NCI-H187 (cell line): ENCODE measurements at places on chromosomes 7 and 10.
A peak's percentile ranks its signal among the peaks of the same experiment; 100 is the strongest.

GRCh38 chr7:116095396-116095795 lies 64.8 kb upstream of the TFEC start:
- no peak for DNase-seq

DNA sequence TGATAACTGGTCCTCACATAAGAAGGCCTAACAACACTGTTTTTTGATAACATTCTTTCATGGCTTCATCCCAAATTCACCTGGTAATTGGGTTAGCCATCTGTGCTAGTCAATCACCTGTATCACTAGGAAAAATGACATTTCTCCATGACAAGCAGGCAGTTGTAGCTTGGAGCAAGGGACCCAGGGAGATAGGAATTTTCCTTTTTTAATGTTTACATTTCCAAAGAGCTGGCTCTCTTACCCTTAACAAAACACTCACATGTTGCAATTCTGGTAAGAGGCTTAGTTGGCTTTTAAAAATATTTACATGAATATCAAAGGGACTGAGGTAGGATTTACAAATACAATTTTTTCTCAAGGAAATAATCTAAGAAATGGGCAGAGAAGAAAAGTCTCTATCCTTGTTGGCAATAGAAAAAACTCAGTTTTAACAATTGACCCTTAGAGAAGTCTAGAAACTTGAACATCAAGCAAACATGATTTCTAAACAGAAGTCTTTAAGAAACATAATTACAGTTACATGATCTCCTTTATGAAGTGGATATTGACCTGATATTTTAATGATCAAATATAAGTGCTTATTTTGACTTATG lies 16.1 kb upstream of the AKR1C1 start:
- DNase-seq: no peak

- no peak for DNase-seq
Observed at GRCh38 chr7:24323961-24324480, 40.0 kb downstream of the NPY start.

- no peak for DNase-seq
Observed at GRCh38 chr7:151272405-151272804, 23.9 kb upstream of the SMARCD3 start.

DNA sequence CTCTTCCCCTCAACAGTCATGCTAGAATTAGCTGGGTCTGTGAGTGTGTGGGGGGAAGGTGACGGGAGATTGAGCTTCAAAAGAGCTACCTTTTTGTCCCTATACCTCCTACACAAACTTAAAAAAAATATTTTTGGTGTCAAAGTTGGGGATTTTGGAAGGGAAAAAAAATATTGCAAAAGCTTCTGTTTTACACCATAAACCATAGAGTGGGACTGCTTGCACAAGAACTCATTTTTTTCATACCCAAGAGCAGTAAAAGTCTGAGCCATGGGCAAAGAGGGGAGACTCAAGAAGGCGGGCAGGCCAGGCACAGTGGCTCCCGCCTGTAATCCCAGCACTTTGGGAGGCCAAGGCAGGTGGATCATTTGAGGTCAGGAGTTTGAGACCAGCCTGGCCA lies 9.4 kb upstream of the ZDHHC4 start:
- no peak for DNase-seq

DNA sequence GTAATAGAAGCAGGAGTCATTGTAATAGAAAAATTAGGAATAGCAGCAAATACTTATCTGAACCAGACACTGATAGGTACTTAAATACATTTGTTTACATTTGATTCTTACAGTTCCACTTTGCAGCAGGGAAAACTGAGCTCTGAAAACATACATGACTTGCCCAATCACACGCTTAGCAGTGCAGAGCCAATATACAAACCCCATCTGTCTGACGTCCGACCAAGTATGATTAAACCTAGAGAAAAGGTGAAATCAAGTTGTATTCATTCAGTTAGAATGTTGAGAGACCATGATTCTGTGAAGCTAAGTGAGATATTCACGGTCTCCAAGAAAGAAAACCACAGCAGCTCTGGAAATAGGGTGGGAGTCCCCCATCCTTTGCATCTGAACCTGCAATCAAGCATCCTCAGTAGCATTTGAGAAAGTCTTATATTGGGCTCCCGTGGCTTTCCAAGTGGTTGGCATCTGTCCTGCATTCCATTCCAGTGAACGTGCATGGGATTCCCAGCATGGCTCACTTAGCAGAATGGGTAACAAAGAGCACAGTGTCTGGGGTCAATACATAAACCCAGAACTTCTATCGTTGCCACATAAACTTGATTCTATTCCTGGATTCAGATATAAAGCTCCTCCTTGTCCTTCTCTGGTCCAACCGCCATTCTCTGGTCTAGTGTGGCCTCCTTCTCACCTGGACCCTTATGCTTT lies 148.7 kb upstream of the RSU1 start:
- DNase-seq: no peak

DNA sequence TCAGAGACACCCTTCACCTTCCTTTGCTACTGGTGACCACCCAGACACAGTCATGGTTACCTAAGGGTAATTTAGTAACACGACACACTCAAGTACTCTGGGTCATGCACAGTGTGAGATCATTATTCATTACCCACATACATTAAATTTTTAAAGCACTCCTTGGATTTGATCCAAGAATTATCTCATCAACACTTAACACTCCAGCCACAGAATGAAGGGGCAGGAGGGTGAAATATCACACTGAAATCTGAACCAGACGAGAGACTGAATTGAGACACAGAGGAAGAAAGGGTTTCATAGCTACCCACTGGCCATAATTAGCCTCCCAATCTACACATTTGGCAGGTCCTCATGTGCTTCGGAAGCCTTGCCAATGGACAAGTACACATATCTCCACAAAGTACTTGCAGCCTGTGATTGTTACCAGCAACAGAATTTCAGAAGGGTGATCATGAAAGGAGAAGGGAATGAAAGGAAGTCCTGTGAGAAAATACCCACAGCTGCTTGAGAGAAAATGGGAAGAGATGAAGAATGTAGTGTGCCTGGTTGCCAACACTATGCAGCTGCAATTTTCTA lies 189.3 kb downstream of the POLR1F start:
- DNase-seq: peak; percentile 17

GRCh38 chr10:3132036-3133025 lies 40.3 kb downstream of the PITRM1 start:
- no peak for DNase-seq

DNA sequence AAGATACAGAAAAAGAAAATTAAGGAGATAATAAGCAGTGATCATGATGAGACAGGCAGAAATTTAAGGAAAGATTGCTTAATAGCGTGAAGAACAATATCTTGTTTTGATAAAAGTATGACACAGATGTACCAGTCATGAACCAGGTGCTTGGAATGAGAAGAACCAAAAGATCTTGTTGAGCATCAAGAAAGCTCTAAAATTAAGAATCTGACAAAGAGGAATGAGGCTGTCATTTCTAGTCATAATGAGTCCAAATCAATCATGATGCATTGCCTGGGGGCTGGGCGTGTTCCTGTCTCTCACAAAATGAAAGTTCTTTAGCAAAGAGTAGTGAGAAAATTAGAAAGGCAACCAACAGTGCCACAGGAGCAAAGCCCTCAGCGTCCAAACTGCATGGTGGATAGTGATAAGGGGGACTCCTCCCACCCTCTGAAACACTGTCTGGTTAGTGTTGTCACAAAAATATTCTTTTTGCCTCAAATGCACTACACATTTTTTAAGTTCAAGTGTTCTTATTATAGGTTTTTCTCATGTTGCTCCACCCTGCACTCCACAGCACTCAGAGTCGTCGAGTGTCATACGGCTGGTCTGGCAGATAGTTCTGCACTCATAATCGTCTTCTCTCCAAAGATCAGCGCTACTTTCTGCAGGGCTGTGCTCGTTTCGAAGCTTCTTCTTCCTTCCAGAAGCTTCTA lies 439.6 kb downstream of the TNS3 start:
- no peak for DNase-seq

GRCh38 chr10:1570416-1571051 lies 166.8 kb downstream of the ADARB2 start:
- DNase-seq: no peak

DNA sequence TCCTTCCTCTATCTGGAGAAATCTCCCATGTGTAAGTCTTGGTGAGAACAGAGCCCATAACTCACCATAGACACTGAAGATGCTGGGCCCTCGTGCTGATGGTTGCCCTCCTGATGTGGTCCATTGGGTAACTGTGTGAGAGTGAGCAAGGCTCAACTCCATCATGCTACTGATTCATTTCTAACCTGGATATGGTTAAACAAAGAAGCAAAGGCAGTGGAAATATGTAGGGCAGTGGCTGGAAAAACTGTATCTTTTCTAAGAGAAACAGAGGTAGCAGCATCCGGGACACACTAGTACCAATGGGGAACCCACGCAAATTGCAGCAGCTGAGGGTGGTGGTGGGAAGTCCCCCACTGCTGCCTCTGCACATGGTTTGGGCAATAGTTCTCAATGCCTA lies 221.7 kb downstream of the KLF6 start:
- no peak for DNase-seq

- DNase-seq: no peak
Observed at GRCh38 chr10:1378473-1378872, 322.3 kb downstream of the WDR37 start.
